ENCODE measurements at places on chromosomes 11 and 22.

DNA sequence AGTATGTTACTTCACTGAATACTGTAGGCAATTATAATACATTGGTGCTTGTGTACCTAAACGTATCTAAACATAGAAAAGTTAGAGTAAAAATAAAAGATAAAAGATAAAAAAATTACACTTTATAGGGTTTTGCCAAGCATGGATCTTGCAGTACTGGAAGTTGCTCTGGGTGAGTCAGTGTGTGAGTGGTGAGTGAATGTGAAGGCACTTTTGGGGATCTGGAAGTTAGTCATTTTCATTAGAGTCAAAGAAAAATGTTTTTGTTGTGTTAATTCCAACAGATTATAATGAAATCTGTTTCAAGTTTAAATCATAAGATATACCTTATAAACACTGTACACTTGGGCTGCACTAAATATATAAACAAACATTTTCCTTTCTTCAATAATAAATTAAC is 3.3 kb downstream of the SLC22A25 start:
- DNase-seq, result no peak

GRCh38 chr22:21707677-21708076 is 27.9 kb downstream of the YPEL1 start:
- DNase-seq, result no peak

- DNase-seq, result no peak
Observed at GRCh38 chr11:62315431-62315830, 16.6 kb upstream of the SCGB1D4 start.

DNA sequence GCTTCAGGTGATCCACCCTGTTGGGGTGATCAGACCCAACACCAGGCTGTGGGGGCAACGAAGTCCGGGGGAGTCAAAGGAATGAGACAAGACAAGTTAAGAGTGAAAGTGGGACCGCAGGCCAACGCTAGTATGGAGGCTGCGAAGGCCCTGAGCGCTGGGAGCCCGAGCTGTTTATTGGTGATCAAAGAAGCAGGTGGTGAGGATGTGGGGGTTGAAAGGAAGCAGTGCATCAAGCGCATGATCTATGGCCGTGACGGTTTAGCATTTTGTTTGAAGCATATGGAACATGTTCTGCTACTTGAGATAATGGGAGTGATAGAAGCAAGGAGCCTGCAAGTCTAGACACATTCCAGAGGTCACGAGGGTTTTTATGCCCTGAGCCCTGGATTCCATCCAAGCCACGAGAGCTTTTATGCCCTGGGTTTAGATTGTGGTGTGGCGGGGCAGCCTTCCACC is 49.5 kb downstream of the MCHR1 start:
- peak; percentile 19 for DNase-seq

GRCh38 chr11:68053117-68053516 is 14.3 kb downstream of the TCIRG1 start:
- no peak for DNase-seq

DNA sequence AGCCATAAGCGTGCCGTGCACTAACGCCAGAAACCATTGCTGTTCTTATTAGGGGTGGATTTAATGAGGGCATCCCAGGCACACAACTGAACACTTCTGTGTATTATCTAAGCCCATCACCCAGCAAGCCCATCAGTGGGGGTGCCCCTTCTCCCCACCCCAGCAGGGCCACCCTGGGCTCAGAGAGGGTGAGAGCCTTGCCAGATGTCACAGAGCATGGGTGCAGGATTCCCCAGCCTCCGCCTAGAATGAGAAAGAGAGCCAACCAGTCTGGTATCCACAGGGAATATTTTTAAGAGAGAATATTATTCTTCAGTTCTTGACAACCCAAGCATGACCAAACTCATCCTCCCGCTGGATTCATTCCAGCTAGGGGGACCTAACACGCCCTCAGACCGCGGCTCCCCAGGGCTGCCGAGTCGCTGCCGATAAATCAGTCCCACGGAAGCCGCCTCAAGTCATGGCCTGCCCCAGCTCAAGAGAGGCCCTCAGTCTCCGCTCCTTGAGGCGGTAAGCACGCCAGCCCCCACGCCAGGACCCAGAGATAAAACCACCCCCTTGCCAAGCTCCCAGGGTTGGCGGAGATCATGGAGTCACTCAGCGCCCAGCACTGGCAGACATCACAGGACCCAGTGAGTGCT is 47.2 kb downstream of the MN1 start:
- peak; percentile 43 for DNase-seq

DNA sequence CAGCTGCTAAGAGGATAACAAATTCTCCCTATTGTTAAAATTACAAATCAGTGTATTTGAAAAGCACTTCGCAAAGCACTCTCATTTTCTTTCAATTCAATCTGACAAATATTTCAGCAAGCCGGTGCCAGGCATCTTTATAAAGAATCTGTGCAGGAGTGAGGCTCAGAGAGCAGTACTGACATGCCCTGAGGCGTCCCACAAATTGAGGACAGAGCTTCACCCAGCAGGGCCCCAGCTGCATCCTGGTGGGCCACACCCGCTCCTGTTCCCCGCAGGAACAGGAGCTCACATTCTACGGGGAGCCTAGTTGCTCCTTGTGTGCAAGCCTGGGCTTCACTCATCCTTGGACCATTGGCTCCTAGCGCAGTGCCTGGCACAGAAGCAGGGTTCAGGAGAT is 60.9 kb upstream of the EIF3D start:
- DNase-seq, result no peak

DNA sequence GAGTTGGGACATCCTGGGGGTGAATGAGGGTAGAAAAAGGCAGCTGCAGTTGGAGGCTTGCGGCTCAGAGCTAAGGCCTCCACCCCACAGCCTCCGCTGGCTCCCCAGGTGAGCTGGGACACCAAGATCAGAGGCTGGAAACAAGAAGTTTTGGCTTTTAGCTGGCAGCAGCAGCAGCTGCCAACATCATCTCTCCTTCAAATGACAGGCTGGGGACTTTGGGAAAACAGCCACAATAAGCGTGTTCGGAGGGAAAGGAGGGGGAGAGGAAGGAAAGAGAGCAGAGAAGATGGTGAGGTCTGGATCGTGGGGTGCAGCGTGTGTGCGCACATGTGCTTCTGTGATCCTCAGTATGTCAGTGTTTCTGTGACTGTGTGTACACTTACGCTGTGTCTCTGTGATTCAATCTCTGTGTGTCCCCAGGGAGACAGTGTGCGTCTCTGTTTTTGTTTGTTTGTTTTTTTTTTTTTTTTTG is 62.0 kb upstream of the RASD2 start:
- no peak for DNase-seq

DNA sequence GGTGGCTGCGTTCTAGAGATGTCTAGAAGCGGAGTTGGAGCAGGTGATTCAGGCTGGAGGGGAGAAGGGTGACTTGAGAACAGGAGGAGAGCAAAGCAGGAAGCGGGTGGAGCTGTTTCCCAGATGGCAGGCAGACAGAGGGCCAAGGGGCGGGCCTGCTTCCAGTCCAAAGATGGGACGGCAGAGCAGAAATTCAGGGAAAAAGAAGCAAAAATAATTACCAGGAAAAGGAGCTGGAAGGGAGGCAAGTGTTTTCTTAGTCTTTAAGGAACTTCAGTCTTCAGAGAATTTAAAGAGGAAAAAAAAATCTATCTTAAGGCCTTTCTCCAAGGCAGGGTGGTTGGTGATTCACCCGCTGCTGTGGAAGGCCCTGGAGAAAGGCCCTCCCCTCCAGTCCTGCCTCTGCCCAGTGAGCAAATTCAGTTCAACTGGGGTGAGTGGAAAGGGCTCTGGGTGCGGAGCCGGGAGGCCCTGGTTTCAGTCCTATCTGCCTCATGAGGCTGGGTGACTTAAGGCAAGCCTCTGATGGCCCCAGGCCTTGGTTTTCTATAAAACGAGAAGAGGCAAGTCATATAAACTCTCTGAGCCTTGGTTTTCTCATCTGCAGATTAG is 4.5 kb upstream of the CREB3L1 start:
- DNase-seq, result no peak

- DNase-seq, result no peak
Observed at GRCh38 chr11:86021377-86021776, 47.5 kb downstream of the PICALM start.

- no peak for DNase-seq
Observed at GRCh38 chr11:68092411-68092810, 28.8 kb downstream of the CHKA start.

DNA sequence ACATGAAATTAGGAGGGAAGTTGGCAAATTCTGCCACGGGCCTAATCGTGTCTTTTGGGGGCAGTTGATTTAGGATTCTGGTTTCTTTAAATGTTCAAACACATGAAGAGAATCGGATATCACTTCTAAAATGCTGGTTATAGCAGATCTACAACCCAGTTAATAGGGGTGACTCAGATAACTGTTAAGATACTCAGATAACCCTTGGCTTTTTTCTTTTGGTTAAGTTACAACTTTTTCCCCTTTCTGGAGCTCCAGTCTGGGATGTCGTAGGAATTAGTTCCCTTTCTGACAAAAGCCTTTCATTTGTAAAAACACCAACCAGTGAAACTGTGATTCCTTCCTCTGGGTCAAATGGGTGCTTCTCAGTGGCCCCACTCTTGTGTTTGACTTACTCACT is 976 bp downstream of the DEPDC7 start:
- no peak for DNase-seq
